ENCODE measurements at places on chromosomes 12 and 14.

- DNase-seq: no peak
These were observed 26.8 kb downstream of the TMEM63C start for GRCh38 chr14:77208291-77208978.

DNA sequence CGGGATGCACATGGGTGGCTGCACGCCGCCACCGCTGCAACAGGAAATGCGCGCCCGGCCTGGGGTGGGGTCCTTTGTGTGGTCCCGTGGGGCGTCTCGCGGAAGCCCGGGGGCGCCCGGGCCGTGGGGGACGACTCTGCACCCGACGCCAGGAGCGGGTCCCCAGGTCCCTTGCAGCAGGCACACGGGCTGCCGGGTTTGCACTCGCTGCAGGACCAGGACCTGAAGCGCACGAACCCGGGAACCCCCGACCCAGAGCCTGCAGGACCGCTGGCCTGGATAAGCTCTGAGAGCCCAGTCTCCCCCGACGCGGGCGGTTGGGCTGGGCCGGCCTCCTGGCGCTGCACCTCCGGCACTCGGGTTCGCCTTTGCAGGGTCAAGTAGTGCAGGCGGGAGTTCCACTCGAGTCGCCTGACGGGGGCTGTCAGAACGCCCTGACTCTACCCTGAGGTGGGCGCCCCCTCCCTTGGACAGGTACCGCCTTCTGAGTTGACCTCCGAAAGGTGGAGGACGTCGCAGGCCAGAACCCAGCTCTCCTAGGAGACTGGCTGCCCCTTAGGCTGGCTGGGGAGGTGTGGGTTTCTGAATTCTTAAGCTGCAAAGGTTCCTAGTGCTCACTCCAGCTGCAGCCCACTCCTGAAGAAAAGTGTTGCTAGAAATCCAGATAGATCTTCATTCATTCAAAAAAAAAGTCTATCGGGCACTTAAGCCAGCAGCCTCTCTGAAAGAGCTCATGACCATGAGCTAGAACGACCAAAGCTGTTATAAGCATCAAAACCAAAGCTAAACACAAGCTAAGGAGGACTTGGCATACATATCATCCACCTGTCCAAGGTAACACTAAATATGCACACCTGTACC lies 68.0 kb downstream of the RNF34 start:
- no peak for DNase-seq

- DNase-seq: no peak
These were observed 584 bp downstream of the VRK1 start for GRCh38 chr14:96797582-96798349.

- DNase-seq: no peak
These were observed 156.0 kb upstream of the ARHGAP5 start for GRCh38 chr14:31920989-31921650.

GRCh38 chr14:67697006-67697405 lies 1.4 kb upstream of the RDH11 start:
- DNase-seq: no peak

GRCh38 chr14:85363358-85363757 lies 166.6 kb upstream of the FLRT2 start:
- DNase-seq: no peak

DNA sequence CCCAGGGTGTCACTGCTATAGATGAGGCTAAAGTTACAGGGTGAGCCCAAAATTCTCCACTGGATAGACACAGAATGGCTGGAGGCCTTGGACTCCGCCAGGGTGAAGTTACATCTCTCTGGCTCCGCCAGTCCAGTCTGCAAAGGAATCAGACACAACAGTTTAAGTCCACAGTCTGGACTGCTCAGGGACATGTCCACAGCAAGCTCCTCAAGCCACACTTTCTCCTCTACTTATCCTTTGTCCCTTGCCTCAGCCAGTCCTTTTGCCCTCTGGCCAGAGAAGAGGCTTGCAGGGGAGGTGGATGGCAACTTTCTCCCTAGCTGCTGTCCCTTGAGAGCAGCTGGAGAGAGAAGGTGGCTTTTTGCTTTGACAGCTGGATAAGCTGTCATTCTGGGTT lies 28.0 kb downstream of the PTPRB start:
- DNase-seq: no peak

- DNase-seq: no peak
These were observed 8.8 kb downstream of the TAMALIN start for GRCh38 chr12:52015532-52016041.

- no peak for DNase-seq
These were observed 86.9 kb downstream of the NTF3 start for GRCh38 chr12:5518584-5519365.

DNA sequence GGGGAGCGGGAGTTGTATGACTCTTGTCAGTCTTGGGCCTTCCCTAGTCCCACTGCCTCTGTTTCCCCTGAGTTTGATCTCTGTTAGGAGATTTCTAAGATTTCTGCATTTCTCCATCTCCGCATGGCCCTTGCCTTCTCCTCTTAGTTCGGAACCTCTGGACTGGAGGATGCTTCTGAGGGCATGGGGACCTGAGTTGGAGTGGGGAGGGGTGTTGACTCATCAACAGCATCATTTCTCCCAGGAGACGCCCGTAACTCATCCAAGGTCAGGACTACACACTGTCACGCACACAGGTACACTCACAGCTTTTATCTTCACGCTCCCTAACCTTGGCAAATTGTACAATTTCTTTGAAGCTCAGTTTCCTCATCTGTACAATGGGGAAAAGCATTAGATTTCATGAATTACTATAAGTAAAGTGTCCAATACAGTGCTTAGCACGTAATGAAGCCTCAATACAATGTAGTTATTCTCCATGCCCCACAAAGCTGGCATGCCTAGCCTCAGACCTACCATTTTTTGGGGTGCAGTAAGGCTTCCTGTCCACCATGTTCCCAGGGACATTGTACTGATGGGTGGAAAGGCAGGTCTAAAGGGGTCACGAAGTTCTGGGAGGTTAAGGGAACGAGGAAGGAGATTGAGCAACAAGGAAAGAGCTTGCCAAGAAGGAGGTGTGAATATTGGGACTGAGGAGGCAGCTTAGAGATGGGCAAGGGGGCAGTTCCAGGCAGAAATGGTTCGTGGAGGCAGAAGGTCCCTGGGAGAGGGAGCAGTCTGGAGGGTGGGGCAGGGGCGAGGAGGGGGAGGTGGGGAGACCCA lies 600 bp upstream of the LAG3 start:
- DNase-seq: no peak

DNA sequence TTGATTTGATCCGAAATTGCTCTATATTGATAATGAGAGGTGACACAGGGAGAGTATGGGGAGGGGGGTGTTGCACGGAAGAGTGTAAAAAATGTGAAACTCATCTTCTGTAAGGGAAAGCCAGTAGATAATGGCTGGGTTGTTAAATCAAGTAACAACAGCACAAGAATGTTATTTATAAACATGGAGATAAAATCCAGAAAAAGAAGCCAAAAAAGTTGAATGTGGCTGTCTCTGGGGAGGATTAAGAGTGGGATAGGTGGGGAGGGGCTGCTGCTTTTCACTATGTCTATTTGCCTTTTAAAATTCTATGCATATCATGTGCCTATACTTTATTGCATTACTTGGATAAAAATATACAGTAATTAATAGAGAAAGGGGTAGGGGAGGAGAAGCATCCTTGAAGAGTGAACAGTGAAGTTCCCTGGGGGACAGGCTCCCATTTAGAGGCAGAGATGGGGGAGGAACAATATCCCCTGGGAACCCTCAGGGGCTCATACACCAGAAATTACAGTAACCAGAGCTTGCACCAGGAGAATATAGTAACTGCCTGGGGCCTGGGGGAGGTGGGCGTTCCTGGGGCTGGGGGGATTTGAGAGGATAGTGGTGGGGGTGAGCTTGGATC lies 39.2 kb upstream of the ANKRD9 start:
- no peak for DNase-seq

GRCh38 chr14:91506226-91506625 lies 3.9 kb downstream of the PPP4R3A start:
- no peak for DNase-seq

- no peak for DNase-seq
These were observed 468.7 kb upstream of the FLRT2 start for GRCh38 chr14:85061256-85061655.

GRCh38 chr12:27500546-27500945 lies 23.5 kb upstream of the PPFIBP1 start:
- no peak for DNase-seq

GRCh38 chr12:78037707-78038106 lies 207.0 kb downstream of the NAV3 start:
- no peak for DNase-seq

All from NCI-H1694 (cell line).